ENCODE measurements at places on chromosomes 2 and 18.

GRCh38 chr2:28269019-28269784 lies 123.5 kb upstream of the FOSL2 start:
- no peak for DNase-seq

GRCh38 chr18:13548966-13549879 lies 177.1 kb downstream of the FAM210A start:
- no peak for DNase-seq

DNA sequence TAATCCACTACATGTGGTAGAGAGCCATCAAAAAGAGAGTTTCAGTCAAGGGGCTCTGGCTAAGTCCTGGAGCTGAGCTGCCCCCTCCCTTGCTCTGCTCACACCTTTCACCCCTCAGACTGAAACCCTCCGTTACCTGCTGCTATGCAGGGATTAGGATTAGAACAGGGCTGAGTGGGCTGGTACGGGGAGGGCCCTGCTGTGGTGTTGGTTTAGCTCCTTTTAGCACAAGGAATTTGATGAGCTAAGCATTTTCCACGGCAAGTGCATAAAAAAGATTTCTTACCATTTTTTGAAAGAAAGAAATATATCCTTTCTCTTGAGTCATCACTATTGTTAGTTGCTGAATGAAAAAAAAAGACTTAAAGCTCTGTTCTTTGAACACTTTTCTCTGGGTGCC lies 46.3 kb downstream of the TCF7L1 start:
- no peak for DNase-seq

GRCh38 chr2:120614901-120615300 lies 120.8 kb upstream of the GLI2 start:
- no peak for DNase-seq

DNA sequence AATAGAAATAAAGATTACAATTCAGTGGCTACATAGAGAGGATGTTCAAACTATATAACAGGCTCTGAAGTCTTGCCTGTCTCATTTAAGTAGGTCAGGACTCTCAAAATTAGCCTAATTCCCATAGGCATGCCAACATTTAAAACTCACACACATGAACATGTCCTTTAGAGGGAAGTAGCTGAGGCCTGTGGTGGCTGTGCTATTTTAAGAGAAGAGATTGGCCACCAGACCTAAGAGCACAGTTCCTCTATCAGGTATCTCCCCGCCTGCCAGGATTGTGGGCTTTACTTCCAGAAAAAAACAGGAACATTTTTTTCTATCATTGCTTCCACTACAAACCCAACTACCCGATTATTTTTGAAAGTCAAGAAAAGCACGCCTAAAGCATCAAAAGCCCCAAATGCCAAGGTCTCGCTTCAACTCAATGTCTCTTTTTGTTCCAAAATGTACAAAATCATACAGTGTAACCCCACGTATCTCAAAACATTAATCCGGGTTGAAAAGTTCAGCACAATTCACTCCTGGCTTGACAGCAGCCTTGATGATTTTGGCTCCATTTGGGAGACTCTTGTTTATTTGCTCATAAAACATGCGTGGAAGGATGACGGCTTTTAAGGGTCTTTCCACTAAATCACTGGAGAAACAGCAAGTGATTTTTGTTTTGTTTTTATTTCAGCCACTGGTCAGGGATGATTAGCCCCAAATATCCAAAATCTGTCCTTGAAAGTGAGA lies 15.3 kb downstream of the FHL2 start:
- DNase-seq, result no peak

- no peak for DNase-seq
These were observed 279.0 kb downstream of the SRBD1 start for GRCh38 chr2:45332094-45332493.

GRCh38 chr2:134296301-134296700 lies 42.4 kb downstream of the MGAT5 start:
- no peak for DNase-seq

- DNase-seq, result no peak
These were observed 420.2 kb downstream of the SUCLG1 start for GRCh38 chr2:84038866-84039265.

DNA sequence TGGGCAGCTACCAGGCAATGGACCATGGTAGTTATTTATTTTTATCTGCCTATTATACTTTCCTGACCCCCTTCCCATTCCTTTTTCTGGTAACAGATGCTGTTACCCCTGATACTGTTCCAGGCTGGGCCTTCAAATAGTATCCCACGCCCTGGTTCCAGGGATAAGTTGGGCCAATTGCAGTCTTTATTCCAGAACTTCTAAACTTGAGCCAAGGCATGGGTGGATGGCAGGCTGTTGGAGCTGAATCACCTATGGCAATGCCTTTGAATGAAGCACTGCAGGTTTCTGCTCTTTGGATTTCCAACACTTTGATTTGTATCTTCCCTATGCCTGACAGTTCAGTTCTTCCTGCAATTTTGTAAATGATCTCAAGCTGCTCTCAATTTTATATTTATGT lies 99.2 kb upstream of the LHCGR start:
- DNase-seq, result no peak

DNA sequence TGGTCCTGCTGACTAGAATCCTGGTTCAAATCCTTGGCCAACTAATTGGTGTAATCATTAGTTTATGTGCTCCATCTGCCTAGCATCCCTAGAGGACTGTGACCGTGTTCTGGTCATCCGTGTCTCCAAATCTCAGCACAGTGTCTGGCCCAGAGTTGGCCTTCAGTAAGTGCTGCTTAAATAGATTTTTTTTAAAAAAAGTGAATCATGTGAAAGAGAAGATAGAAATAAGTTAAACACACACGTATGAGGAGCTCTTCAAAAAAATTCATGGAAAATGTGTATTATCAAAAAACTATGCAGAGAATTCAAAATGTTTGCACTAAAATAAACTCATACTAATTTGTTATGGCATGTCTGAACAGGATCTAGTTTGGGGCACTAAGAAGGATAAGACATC lies 129.3 kb upstream of the TLK1 start:
- DNase-seq, result no peak

GRCh38 chr2:52395912-52396311 lies 1364.0 kb upstream of the NRXN1 start:
- DNase-seq, result no peak

GRCh38 chr2:28336982-28337627 lies 55.6 kb upstream of the FOSL2 start:
- no peak for DNase-seq

DNA sequence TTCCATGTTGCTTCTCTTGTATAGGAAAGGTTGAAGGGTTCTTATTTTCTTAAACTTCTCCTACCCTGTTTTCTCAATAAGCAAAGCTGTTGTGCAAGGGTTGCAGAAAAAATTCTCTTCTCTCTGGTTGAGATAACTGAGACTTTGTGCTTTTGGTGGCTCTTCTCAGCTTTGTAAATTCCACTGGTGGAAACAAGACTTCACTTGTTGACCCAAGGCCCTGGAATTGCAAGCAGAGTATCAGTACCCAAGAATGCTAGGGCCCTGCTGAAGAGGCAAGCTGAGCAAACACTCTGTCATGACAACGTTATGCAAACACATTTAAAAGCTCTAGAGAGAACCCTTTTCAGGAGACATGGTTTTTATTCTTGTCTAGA lies 294.7 kb upstream of the EPAS1 start:
- DNase-seq, result no peak

- peak; percentile 76 for DNase-seq
These were observed at the start of gene ACKR3 for GRCh38 chr2:236569573-236569973. ACKR3 (plus strand) TSS chr2:236569825; CDS start chr2:236580466, 10,641 bp downstream.

GRCh38 chr2:120818441-120818920 lies 82.8 kb downstream of the GLI2 start:
- no peak for DNase-seq

- no peak for DNase-seq
These were observed 5.5 kb upstream of the ID2 start for GRCh38 chr2:8676191-8676920.

- DNase-seq, result peak; percentile 90
These were observed 498 bp downstream of the TGOLN2 start for GRCh38 chr2:85327160-85327821.

Measured in CD4-positive, CD25-positive, alpha-beta regulatory T cell (primary cell).